ENCODE measurements at places on chromosomes 6 and 20. TPM values are rescaled to one million over a fixed set of nuclear protein-coding genes. Genes with fewer than 3 reads are reported as not detected.

Gene CD109
- 5.3 TPM for total RNA-seq

Gene PBX2
- 111 TPM for total RNA-seq

Gene CCN5
- total RNA-seq = not detected

Gene OR2J3
- total RNA-seq = 0.35 TPM

Gene CRYBG1
- 19.3 TPM for total RNA-seq

Gene ADGRG6
- total RNA-seq = 7.7 TPM

Gene MCHR2
- total RNA-seq = not detected

Gene CNR1
- 2.6 TPM for total RNA-seq

Gene BPIFA1
- total RNA-seq = not detected

Gene NKX2-2
- not detected for total RNA-seq

- no peak for DNase-seq
- no peak overlapping the region for H3K4me3 ChIP-seq
- no peaks in the 10 kb centered on the region for H3K36me3 ChIP-seq
- no peaks in the 10 kb centered on the region for H3K27me3 ChIP-seq
- H3K4me1 ChIP-seq = no peaks in the 10 kb centered on the region
- H3K27ac ChIP-seq = no peak overlapping the region
Observed at GRCh38 chr20:41927655-41928054, 309.5 kb upstream of the CHD6 start.

DNA sequence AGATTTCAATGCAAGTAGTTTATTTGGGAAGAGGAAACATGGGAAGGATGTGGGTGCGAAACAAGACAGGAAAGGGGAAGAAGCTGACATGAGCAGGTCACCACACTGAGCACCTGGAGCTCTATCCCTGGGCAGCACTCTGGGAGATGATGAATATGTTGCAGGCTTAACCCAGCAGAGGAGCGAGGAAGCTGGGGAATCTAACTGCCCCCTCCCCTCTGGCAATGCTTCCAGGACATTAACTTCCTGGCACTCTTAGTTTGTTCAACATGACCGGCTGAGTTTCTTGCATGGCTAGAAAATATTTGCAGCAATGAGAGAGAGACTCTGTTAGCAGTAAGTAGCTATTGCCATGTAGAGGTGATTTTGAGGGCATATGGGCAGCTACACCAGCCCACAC is 4.9 kb upstream of the ADA start:
- peaks cover 4% of the 10 kb centered on the region for H3K4me1 ChIP-seq
- H3K27me3 ChIP-seq = peaks cover 21% of the 10 kb centered on the region
- H3K4me3 ChIP-seq = no peak overlapping the region
- peak; percentile 29 for DNase-seq
- H3K36me3 ChIP-seq = no peaks in the 10 kb centered on the region

GRCh38 chr6:117919275-117919674 is 12.2 kb downstream of the SLC35F1 start:
- DNase-seq = no peak
- no peak overlapping the region for H3K27ac ChIP-seq
- no peaks in the 10 kb centered on the region for H3K36me3 ChIP-seq
- no peak overlapping the region for H3K4me3 ChIP-seq

GRCh38 chr6:84361372-84362192 is 134.1 kb upstream of the CEP162 start:
- peaks cover 3% of the 10 kb centered on the region for H3K4me1 ChIP-seq
- DNase-seq = no peak
- no peak overlapping the region for H3K4me3 ChIP-seq
- no peaks in the 10 kb centered on the region for H3K27me3 ChIP-seq
- H3K36me3 ChIP-seq = no peaks in the 10 kb centered on the region

DNA sequence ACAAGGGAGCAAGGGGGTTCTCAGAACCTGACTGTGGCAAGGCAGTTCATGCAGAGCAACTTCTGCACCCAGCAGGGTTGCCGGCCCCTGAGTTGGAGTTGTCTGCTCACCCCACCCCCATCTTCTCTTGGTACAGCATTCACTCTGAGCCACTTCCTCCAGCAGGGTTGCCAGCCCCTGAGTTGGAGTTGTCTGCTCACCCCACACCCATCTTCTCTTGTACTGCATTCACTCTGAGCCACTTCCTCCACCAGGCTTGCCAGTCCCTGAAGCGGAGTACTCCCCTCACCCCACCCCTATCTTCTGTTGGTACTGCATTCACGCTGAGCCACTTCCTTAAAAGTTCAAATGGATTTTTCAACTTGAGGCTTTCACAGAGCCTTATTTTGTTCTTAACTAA is 79.7 kb upstream of the SYNDIG1 start:
- DNase-seq = no peak
- no peaks in the 10 kb centered on the region for H3K36me3 ChIP-seq
- no peaks in the 10 kb centered on the region for H3K4me1 ChIP-seq
- no peak overlapping the region for H3K4me3 ChIP-seq

- no peaks in the 10 kb centered on the region for H3K27me3 ChIP-seq
- no peaks in the 10 kb centered on the region for H3K4me1 ChIP-seq
- DNase-seq = no peak
- no peaks in the 10 kb centered on the region for H3K36me3 ChIP-seq
- no peak overlapping the region for H3K4me3 ChIP-seq
Observed at GRCh38 chr6:130574146-130574545, 208.3 kb downstream of the TMEM200A start.

DNA sequence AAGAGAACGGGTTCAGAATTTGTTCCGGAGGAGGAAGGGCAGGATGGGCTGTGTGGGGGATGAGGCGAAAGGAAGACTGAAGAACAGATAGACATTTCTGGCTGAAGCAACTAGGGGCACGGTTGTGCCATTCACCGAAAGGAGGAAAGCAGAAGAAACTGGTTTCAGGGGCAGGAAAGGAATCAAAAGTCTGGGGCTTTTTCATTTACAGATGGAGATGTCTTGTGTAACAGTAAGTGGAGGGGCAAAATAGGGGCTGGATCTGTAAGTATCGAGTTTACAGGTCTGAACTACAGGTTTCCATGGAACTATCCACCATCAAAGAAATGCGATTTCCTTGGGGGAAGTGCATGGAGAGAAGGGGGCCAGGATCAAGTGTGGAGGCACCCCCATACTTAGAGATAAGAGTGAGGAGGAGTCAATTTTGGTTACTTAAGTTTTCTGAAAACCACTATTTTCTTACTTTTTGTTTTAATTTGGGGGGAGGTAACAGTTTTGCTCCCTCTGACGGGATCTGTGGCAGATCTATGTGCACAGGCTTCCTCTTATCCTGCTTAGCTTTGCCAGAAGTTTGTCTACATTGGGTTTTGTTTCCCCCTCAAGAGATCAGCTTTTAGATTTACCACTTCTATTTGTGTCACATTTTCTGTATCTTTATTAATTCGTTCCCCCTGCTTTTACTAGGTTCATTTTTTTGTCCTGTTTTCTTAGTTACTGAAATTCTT is 120.1 kb downstream of the SLC23A2 start:
- DNase-seq = no peak
- H3K36me3 ChIP-seq = no peaks in the 10 kb centered on the region
- H3K4me1 ChIP-seq = no peaks in the 10 kb centered on the region
- H3K27me3 ChIP-seq = no peaks in the 10 kb centered on the region

GRCh38 chr20:8361006-8361652 is 229.1 kb downstream of the PLCB1 start:
- H3K27me3 ChIP-seq = no peaks in the 10 kb centered on the region
- DNase-seq = no peak
- no peak overlapping the region for H3K4me3 ChIP-seq
- no peak overlapping the region for H3K27ac ChIP-seq

DNA sequence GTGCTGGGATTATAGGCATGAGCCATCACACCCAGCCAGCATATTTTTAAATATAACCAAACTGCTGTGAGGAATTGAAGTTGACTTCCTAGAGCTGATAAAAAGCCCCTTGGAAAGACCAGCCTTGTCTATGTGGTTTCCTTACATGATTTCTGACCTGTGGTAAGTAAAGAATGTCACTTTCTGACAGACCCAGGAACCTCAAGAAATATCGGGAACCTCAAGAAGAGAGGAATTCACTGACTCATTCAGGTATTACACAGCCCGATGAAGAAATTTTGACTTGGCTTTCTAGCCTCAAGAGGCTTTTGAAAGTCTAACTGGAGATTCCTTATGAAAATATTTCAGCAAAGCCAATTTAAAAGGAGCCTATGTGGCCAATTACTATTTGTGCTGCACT is 71.8 kb downstream of the FOXF2 start:
- no peak overlapping the region for H3K4me3 ChIP-seq
- no peak overlapping the region for H3K27ac ChIP-seq
- no peak for DNase-seq
- H3K36me3 ChIP-seq = no peaks in the 10 kb centered on the region
- H3K27me3 ChIP-seq = no peaks in the 10 kb centered on the region

DNA sequence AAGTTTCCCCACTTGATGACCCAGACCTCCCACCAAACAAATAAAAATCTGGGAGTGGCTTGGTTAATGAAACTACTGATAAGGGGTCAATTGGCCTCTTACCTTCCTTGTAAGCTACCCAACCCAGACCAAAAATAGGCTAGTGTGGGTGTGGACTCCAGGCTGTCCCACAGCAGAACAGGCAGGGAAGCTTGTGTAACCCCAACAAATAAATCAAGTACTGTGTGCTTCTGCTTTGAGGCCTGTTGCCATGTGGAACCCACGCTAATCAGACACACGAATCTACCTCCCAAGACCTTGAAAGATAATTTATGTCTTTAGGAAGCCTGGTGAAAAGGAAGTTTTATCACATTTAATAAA is 33.7 kb upstream of the PAQR8 start:
- no peaks in the 10 kb centered on the region for H3K27me3 ChIP-seq
- no peak for DNase-seq
- no peaks in the 10 kb centered on the region for H3K36me3 ChIP-seq
- no peak overlapping the region for H3K27ac ChIP-seq

DNA sequence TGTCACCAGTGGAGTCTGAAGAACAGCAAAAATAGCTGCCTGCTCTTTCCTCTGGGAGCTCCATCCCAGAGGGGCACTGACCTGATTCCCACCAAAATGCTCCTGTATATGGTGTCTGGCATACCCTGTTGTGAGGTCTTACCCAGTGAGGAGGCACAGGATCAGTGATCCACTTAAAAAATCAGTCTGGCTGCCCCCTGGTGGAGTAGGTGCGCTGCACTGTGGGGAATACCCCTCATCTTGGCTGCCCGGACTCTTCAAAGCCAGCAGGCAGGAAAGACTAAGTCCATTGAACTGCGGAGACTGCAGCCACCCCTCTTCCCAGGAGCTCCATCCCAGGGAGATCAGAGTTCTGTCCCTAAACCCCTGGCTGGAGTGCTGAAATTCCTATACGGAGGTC is 230.9 kb upstream of the HTR1E start:
- no peak overlapping the region for H3K27ac ChIP-seq
- H3K4me1 ChIP-seq = peaks cover 8% of the 10 kb centered on the region
- no peaks in the 10 kb centered on the region for H3K27me3 ChIP-seq
- H3K36me3 ChIP-seq = no peaks in the 10 kb centered on the region
- H3K4me3 ChIP-seq = no peak overlapping the region

- H3K27ac ChIP-seq = no peak overlapping the region
- H3K4me1 ChIP-seq = peaks cover 5% of the 10 kb centered on the region
Observed at GRCh38 chr6:28710466-28711191, 184.9 kb downstream of the GPX5 start.

GRCh38 chr6:7823552-7823951 is 87.0 kb downstream of the TXNDC5 start:
- H3K27me3 ChIP-seq = no peaks in the 10 kb centered on the region
- H3K36me3 ChIP-seq = no peaks in the 10 kb centered on the region
- DNase-seq = no peak
- H3K4me3 ChIP-seq = no peak overlapping the region
- H3K27ac ChIP-seq = no peak overlapping the region

Data from GM23338 (cell line).